ACHN (cell line): ENCODE measurements at places on chromosomes 11 and 22.

- no peak for DNase-seq
Observed at GRCh38 chr22:43234264-43234988, 47.5 kb upstream of the TTLL12 start.

DNA sequence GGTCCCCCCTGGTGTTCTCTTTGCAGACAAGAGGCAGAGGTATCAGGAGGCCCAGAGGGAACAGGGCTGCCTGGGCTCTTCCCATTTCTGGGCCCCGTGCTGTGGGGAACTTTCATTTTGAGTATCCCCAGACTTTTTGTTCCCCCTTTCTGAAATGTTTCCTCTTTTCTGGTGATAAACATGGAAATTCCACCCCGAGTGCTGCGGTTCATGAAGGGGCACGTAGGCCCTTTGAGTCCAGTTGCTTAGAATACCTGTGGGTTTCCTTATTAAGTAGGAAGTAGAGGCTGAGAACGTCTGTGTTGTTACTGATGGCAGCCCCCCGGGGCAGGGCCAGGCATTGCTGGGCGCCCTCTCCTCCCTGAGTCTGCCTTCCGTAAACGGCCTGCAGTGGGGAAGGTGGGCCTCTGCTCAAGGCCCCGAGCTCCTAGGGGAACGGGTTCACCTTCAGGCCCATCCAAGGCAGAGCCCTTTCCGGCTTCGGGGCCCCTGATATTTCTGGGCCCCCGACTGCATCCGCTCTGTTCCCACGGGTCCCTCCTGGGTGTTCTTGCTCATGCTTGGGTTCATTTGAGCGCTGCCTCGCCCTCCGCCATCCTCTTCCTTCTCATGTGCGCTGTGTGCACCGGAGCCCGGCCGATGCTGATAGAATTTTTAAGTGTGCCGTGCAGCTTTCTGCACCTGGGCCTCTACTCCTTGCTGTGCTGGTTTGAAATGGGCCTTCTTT lies 12.0 kb downstream of the TBC1D22A start:
- no peak for DNase-seq

DNA sequence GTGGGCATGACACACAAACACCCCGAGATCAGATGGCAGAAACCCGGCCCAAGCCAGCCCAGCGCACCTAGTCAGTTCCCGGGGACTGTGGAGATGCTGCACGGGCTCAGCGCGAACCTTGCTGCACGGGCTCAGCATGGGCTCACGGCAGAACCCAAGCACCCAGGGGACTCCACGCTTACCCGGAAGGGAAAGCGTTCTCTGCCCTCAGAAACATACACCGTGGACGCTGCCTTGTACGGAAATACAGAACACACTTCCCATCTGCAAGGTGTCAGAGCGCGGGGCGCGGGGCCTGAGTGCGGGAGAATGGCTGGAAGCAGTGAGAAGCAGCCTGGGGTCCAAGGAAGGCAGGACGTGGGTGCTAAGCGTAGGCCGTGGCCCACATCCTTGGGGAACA lies 319.9 kb downstream of the NTM start:
- DNase-seq: no peak

GRCh38 chr22:20203142-20203551 lies 52.3 kb upstream of the CCDC188 start:
- DNase-seq: no peak

- DNase-seq: no peak
Observed at GRCh38 chr11:71327156-71328085, 75.0 kb upstream of the SHANK2 start.

GRCh38 chr11:132115454-132115853 lies 745.0 kb downstream of the NTM start:
- no peak for DNase-seq

GRCh38 chr11:65209711-65210360 lies 28.1 kb downstream of the CAPN1 start:
- no peak for DNase-seq

DNA sequence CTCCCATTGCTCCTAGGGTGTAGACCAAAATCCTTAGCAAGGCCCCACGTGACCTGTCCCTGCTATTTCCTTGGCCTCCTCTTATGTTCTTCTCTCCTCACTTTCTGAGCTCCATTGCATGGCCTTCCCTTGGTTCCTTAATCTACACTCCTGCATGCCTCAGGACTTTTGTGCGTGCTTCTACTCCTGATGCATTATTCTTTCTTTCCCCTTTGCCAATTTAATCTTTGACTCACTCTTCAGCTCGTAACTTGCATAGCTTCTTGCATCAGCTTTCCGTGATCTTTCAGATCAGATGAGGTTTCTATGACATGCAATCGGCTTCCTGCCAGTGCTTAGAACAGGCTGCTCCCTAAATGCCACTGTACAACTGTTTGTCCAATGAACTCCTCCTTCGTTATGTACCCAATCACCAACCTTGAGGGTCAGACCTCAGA lies 261.6 kb upstream of the CADM1 start:
- DNase-seq: no peak

- no peak for DNase-seq
Observed at GRCh38 chr11:32121012-32121411, 30.1 kb downstream of the RCN1 start.

DNA sequence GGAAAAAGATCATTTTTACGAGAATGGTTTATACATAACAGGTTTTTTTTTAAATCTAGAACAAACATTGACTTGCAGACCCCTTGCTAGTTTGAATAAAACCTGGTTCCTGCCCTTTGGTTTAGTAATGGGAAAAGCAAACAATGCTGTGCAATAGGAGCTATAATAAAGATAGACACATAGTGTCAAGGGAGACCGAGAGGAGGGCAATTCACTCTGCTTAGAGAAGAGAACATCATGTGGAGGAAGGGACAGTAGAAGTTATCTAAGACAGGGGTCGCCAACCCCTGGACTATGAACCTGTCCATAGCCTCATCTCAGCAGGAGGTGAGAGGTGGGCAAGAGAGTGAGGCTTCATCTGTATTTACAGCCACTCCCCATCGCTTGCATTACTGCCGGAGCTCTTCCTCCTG lies 7.0 kb upstream of the RDX start:
- DNase-seq: no peak

DNA sequence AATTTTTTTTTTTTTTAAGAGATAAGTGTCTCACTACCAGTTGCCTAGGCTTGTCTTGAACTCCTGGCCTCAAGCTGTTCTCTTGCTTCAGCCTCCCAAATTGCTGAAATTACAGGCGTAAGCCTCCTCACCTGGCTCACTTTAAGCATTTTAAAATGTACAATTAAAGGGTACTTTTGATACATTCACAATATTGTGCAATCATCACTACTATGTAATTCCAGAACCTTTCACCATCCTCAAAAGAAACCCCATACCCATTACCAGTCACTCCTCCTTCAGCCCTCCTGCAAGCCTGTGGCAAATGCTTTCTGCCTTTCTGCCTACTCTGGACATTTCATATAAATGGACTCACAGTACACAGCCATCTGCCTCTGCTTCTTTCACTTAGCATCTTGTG lies 34.5 kb upstream of the WT1 start:
- DNase-seq: no peak
